ENCODE measurements at places on chromosomes 5 and 9. TPM values are rescaled to one million over a fixed set of nuclear protein-coding genes. Genes with fewer than 3 reads are reported as not detected.

GRCh38 chr9:72006501-72006900 lies 53.9 kb downstream of the C9orf57 start:
- peak; percentile 35 for DNase-seq
- H3K27me3 ChIP-seq, result no peaks in the 10 kb centered on the region
- H3K4me3 ChIP-seq, result no peak overlapping the region
- H3K27ac ChIP-seq, result no peak overlapping the region
- no peaks in the 10 kb centered on the region for H3K4me1 ChIP-seq

GRCh38 chr5:150073677-150074076 lies 12.7 kb downstream of the CSF1R start:
- H3K27ac ChIP-seq, result no peak overlapping the region
- H3K27me3 ChIP-seq, result peaks cover 13% of the 10 kb centered on the region
- no peak overlapping the region for H3K4me3 ChIP-seq
- DNase-seq, result no peak
- no peaks in the 10 kb centered on the region for H3K36me3 ChIP-seq

Gene PCDHAC1
- 0.51 TPM for total RNA-seq

DNA sequence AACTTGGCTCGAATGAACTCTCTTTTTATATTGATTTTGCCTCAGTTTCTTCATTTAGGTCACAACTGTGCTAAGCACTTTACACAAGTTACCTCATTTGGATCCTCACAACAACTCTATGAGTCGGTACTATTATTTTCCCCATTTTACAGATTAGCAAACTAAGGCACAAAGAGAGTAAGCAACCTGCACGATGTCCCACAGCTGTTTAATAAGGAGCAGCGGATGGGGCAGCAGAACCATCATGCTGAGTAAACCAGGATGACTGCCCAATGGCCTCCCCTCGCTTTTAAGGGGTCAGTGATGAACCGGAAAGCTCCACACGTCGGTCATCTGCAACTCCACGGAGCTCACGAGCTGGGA lies 607 bp downstream of the PRELID2 start:
- no peaks in the 10 kb centered on the region for H3K27me3 ChIP-seq
- DNase-seq, result no peak
- no peak overlapping the region for H3K27ac ChIP-seq

GRCh38 chr5:149796836-149797235 lies 66.7 kb downstream of the PPARGC1B start:
- no peaks in the 10 kb centered on the region for H3K36me3 ChIP-seq
- no peaks in the 10 kb centered on the region for H3K27me3 ChIP-seq
- DNase-seq, result no peak
- no peak overlapping the region for H3K27ac ChIP-seq
- no peak overlapping the region for H3K4me3 ChIP-seq
- peaks cover 3% of the 10 kb centered on the region for H3K4me1 ChIP-seq

GRCh38 chr5:146068206-146068605 lies 37.2 kb downstream of the PLAC8L1 start:
- H3K27me3 ChIP-seq, result peaks cover 2% of the 10 kb centered on the region
- no peaks in the 10 kb centered on the region for H3K4me1 ChIP-seq
- no peak overlapping the region for H3K27ac ChIP-seq
- no peak overlapping the region for H3K4me3 ChIP-seq

GRCh38 chr5:157555037-157555640 lies 20.4 kb downstream of the ADAM19 start:
- no peaks in the 10 kb centered on the region for H3K27me3 ChIP-seq
- H3K4me3 ChIP-seq, result no peak overlapping the region
- H3K4me1 ChIP-seq, result peaks cover 38% of the 10 kb centered on the region
- DNase-seq, result no peak

GRCh38 chr5:179264783-179265513 lies 80.3 kb downstream of the ADAMTS2 start:
- H3K4me3 ChIP-seq, result no peak overlapping the region
- DNase-seq, result no peak
- peaks cover 57% of the 10 kb centered on the region for H3K4me1 ChIP-seq
- peak overlapping the region; percentile 97 for H3K27ac ChIP-seq
- no peaks in the 10 kb centered on the region for H3K27me3 ChIP-seq

DNA sequence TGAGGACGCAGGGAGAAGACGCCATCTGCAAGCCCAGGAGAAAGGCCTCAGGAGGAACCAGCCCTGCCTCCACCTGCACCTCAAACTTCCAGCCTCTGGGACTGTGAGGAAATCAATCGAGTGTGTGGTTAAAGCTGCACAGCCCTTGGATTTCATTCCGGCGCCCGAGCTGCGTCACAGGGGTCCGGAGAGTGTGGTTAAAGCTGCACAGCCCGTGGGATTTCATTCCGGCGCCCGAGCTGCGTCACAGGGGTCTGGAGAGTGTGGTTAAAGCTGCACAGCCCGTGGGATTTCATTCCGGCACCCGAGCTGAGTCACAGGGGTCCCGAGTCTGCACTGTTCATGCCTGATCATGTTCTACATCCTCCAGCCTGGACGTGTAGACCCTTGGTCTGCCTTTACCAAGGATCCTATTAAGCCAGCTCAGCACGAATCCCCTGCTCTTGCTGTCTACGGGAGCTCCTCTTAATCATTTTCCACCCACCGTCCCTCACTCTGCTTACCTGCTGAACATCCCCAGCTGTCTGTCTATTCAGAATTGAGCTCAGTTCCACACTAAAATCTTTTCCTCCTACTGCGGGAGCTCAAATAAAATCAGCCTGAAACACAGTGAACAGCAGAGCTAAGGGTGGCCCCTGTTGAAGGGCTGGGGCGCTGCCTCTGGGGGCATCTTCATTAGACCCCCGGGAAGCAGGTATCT lies 73.0 kb upstream of the OLFM1 start:
- H3K36me3 ChIP-seq, result no peaks in the 10 kb centered on the region
- no peak for DNase-seq
- no peak overlapping the region for H3K4me3 ChIP-seq
- H3K27ac ChIP-seq, result no peak overlapping the region
- no peaks in the 10 kb centered on the region for H3K4me1 ChIP-seq
- no peaks in the 10 kb centered on the region for H3K27me3 ChIP-seq

Gene OR13C5
- not detected for total RNA-seq

GRCh38 chr5:40603378-40603777 lies 76.3 kb upstream of the PTGER4 start:
- no peaks in the 10 kb centered on the region for H3K4me1 ChIP-seq
- H3K4me3 ChIP-seq, result no peak overlapping the region
- no peak overlapping the region for H3K27ac ChIP-seq

DNA sequence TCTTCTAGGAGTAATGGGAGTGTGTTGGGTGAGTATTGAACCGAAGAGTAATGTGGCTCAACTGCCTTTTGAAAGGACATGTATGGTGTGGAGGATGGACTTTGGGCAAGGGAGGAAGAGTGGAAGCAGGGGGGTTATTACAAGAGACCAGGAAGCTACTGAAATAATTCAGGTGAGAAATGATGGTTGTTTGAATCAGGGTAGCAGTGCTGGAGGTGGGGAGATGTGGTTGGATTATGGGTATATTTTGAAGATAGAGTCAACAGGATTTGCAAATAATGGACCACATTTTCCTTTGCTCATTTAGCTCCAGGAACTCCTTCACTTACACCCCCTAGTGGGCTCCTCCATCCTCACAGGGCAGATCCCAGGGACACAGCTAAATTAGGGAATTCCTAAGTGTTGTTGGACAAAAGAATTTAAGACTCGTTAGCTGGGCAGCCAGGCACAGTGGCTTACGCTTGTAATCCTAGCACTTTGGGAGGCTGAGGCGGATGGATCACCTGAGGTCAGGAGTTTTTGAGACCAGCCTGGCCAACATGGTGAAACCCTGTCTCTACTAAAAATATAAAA lies 1.2 kb upstream of the SLC4A9 start:
- no peaks in the 10 kb centered on the region for H3K36me3 ChIP-seq
- H3K4me1 ChIP-seq, result peaks cover 5% of the 10 kb centered on the region
- no peak overlapping the region for H3K4me3 ChIP-seq

Gene LCN1
- not detected for total RNA-seq

DNA sequence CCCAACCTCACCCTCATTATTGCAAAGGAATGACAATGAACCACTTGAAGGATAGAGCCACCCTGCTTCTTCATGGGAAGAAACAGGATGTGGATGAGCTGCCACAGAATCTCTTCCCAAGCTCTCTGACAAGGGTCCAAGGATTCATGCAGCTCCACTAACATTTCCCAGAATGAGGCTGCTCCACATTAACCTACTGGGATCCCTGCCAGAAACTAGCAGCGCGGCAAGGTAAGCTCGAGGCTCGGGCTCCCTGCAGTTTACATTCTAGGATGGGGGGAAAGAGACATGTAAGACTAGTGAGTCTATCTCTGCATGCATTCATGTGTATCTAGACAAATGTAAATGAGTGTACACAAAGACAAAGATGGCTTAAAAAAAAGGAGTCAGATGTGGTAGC lies 12.1 kb downstream of the DCAF12 start:
- no peaks in the 10 kb centered on the region for H3K27me3 ChIP-seq
- no peak overlapping the region for H3K4me3 ChIP-seq
- no peaks in the 10 kb centered on the region for H3K36me3 ChIP-seq

- peak overlapping the region; percentile 81 for H3K27ac ChIP-seq
- H3K27me3 ChIP-seq, result no peaks in the 10 kb centered on the region
- peak; percentile 84 for DNase-seq
- peaks cover 10% of the 10 kb centered on the region for H3K36me3 ChIP-seq
- H3K4me1 ChIP-seq, result peaks cover 20% of the 10 kb centered on the region
- peak overlapping the region; percentile 84 for H3K4me3 ChIP-seq
These were observed 1.8 kb downstream of the LPCAT1 start for GRCh38 chr5:1521671-1522600.

Gene ABLIM3
- 48.1 TPM for total RNA-seq

- no peaks in the 10 kb centered on the region for H3K4me1 ChIP-seq
- no peak overlapping the region for H3K27ac ChIP-seq
- H3K36me3 ChIP-seq, result no peaks in the 10 kb centered on the region
- H3K4me3 ChIP-seq, result no peak overlapping the region
- H3K27me3 ChIP-seq, result peaks cover 5% of the 10 kb centered on the region
- DNase-seq, result no peak
These were observed 7.4 kb downstream of the ZDHHC11B start for GRCh38 chr5:776862-777711.

DNA sequence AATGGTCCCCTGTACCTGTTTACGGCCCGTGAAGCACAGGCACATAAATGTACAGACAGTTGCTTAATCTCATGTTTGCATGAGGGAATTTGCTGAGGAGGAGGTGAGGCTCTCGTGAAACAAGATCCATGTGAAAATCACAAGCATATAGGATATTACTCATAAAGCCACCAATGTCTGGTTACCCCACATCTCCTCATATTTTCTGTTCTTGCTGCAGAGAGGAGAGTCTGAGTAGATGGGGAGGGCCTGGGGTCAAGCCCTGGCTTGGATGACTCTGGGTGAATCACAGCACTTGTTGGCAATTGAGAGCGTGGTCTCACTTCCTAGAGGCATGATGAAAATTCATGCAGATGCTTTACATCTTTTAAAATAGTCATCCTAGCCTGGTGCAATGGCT lies 975 bp downstream of the AGXT2 start:
- peak overlapping the region; percentile 37 for H3K27ac ChIP-seq
- H3K4me3 ChIP-seq, result no peak overlapping the region
- H3K36me3 ChIP-seq, result no peaks in the 10 kb centered on the region
- H3K27me3 ChIP-seq, result no peaks in the 10 kb centered on the region
- peaks cover 10% of the 10 kb centered on the region for H3K4me1 ChIP-seq

Gene FOXD4L3
- total RNA-seq, result not detected

Gene WDR38
- total RNA-seq, result not detected

- no peak overlapping the region for H3K27ac ChIP-seq
- H3K27me3 ChIP-seq, result no peaks in the 10 kb centered on the region
- no peaks in the 10 kb centered on the region for H3K36me3 ChIP-seq
- peaks cover 4% of the 10 kb centered on the region for H3K4me1 ChIP-seq
- no peak for DNase-seq
These were observed 4.5 kb upstream of the CNTLN start for GRCh38 chr9:17130291-17130690.

Gene PCDHB7
- 1.5 TPM for total RNA-seq

DNA sequence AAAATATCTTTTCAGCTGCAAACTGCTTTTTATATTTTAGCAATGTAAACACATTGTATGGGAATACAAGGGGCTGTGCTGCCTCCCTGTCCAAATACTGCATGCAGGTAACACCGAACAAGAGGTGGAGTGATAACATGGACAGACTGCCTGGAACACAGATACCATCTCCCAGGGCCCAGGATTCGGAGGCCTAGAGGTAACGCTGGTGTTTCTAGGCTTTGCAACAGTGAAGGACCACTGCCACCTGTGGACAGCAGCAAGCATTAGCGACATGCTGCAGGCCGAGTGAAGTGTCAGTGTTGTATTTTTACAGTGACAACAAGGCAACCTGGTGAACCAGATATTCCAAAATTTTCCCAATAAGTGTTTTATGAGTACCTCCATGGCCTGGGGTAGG lies 379.1 kb downstream of the DMRT2 start:
- no peaks in the 10 kb centered on the region for H3K36me3 ChIP-seq
- no peak overlapping the region for H3K4me3 ChIP-seq
- DNase-seq, result no peak
- H3K4me1 ChIP-seq, result no peaks in the 10 kb centered on the region
- no peak overlapping the region for H3K27ac ChIP-seq
- no peaks in the 10 kb centered on the region for H3K27me3 ChIP-seq

Gene IL11RA
- total RNA-seq, result 8.2 TPM

GRCh38 chr9:14211564-14211963 lies 102.4 kb downstream of the NFIB start:
- DNase-seq, result no peak
- H3K4me3 ChIP-seq, result no peak overlapping the region
- no peaks in the 10 kb centered on the region for H3K36me3 ChIP-seq
- peaks cover 5% of the 10 kb centered on the region for H3K4me1 ChIP-seq
- H3K27me3 ChIP-seq, result no peaks in the 10 kb centered on the region
- peak overlapping the region; percentile 19 for H3K27ac ChIP-seq

DNA sequence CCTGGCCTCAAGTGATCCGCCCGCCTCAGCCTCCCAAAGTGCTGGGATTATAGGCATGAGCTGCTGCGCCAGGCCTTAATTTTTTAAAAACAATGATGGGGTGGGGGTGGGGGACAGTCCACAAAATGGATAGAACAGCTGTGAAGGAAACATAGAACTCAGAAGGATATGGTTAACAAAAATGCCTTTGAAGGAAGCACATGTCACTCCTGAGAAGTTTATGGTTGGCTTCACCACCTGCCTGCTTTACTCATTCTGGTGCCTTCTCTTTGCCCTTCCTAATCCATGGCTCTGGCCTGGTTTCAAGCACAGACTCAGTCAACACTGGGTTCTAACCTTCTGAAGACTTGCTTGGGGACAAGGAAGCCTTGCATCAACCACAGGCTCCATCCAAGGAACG lies 10.3 kb downstream of the BAG1 start:
- peaks cover 20% of the 10 kb centered on the region for H3K36me3 ChIP-seq
- no peaks in the 10 kb centered on the region for H3K27me3 ChIP-seq
- DNase-seq, result no peak

DNA sequence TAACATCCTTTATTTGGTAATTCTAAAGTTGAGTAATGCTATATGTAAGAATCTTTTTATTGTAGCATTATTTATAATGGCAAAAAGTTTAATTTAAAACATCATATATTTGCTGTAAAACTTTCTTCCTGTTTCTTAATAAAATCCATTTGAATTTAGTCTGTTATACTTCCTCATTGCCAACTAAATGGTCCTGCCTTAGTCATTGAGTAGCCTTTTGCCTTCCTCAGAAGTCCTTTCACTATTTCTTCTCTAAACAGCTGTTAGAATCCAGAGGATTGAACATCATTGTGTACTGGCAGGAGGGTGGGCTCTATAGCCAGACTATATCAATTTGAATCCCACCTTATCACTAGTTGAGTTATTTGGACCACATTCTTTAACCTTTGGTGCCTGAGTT lies 11.0 kb downstream of the SLC44A1 start:
- no peak overlapping the region for H3K27ac ChIP-seq
- no peak overlapping the region for H3K4me3 ChIP-seq
- DNase-seq, result no peak
- H3K36me3 ChIP-seq, result no peaks in the 10 kb centered on the region
- H3K27me3 ChIP-seq, result no peaks in the 10 kb centered on the region
- no peaks in the 10 kb centered on the region for H3K4me1 ChIP-seq

Gene PCDHGB2
- 4.6 TPM for total RNA-seq

Data from fibroblast of lung (primary cell).